ENCODE measurements at places on chromosomes 11 and 22.

DNA sequence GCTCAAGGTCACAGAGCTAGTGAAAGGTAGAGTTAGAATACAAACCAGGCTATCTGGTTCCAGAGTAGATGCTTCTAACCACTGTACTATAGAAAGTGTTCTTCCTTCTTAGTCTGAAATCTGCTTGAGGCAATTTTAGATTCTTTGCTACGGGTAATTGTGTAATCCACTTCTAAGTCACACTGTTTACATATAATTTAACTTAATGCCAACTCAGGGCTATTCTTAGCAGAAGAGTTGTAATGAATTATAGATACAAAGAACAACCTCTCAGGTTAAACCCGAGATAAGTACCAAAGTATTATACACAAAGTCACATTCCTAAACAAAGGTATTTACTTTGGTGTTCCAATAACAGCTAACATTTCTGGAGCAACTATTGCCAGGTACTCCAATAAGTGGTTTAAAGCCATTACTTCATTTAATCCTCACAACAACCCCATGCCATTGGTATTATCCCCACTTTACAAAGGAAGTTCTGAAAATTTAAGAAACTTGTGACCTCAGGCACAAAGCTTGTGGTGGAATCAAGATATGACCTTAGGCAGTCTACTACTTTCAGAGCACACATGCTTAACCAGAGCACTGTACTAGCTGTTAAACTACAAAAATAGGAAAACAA lies 31.1 kb upstream of the DDI1 start:
- no peak for DNase-seq

DNA sequence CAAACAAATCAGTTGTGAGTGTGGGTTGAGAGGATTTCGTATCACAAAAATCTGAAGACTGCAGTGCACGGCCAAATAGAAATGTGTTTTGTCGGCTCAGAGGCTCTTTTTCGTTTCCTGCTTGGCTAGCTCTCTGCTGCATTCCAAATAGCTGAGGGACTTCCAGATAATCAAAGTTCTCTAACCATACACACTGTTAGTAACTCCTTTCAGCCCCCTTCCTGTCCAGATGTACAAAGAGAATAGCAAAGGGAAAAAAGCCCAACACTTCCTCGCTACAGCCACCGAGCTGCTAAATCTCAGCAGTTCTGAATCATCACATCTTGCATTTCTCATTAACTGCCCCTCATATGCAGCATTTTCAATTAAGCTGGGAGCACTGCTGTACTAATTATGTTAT lies 203.1 kb downstream of the TENM4 start:
- DNase-seq: no peak

DNA sequence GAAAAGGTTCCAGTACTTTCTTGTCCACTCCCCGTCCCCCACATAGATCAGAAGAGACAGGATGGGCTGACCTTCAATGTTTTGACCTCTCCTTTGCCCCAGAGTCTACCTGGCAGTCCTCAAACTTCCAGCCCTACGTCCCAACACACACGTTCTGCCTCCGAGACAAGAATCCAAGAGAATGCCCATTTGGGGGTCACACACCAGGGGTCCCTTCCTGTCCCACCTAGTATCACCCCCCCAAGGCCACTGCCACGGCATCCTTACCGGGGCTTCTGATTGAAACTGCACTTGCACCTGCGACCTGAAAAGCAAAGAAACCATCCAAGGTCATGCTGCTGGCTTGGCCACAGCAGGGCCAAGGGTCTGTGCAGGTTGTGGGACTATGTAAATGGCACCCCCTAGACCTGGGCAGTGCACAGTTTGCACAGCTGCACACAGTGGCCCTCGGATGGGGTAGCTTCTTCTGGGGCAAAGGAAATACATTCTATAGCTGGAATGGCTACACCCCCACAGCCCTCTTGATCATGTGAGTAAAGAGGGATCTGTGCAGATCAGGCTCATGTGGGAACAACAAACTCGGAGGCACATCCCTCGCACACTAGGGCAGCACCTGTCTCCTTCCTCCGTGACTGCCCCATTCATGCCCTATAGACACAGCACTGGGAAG lies 16.5 kb upstream of the FXYD2 start:
- DNase-seq: no peak

- no peak for DNase-seq
These were observed 247.3 kb upstream of the BLID start for GRCh38 chr11:122363296-122363695.

DNA sequence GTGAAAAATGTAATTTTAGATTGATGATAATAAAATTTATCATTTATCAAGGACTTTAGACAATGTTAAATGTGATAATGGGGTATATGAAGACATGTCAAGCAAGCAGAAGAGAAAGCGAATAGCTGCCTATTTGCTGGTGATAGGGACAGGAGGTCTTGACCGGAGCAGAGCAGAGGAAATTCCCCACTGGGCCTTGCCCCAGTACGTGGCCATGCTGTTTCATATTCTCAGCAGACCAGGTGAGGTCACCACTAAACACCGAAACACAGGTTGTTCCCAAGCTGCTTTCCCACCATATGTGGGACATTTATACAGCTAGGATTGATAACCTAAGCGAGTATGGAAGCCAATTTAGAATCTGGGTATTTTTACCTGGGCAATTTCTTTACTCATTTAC lies 1629.6 kb downstream of the FAM181B start:
- DNase-seq: no peak

DNA sequence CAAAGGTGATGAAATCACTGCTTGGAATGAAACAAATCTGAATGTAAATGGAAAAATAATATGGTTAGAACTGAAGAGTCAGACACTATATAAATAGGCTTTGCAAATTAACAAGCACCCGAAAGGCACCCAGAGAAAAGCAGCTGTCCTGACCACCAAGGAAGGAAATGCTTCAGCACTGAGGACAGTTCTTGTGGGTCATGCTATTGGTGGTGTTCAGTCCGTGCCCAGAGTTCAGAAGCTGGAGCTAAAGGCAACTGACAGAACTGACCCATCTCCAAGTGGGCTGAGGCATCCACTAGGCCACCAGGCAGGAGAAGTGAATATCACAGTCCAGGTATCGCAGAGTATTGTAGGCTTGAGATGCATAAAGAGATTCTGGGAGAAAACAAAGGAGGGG lies 208.9 kb downstream of the OPCML start:
- no peak for DNase-seq

DNA sequence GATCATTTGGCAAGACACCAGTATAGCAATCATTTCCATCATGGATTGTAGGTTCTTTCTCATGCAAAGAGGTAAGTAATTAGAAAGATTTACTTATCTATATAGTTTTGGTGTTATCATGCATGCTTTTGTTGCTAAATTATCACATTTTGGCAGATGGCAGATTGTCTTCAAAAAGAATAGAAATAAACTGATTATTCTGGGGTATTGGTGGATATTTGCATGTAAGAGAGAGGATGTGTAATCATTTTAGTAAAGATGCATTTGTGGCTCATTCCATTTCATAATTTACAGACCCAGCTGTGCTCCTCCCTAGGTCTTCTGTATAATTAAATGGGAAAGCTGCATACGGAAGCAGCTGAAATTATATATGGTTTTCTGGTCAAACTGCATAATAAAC lies 875.7 kb upstream of the ANO3 start:
- no peak for DNase-seq

- DNase-seq: no peak
These were observed 1403.0 kb downstream of the BRD1 start for GRCh38 chr22:48424661-48425060.

GRCh38 chr11:64869571-64870175 lies 8.7 kb downstream of the EHD1 start:
- no peak for DNase-seq

GRCh38 chr22:25213221-25213620 lies 6.2 kb upstream of the CRYBB2 start:
- no peak for DNase-seq

DNA sequence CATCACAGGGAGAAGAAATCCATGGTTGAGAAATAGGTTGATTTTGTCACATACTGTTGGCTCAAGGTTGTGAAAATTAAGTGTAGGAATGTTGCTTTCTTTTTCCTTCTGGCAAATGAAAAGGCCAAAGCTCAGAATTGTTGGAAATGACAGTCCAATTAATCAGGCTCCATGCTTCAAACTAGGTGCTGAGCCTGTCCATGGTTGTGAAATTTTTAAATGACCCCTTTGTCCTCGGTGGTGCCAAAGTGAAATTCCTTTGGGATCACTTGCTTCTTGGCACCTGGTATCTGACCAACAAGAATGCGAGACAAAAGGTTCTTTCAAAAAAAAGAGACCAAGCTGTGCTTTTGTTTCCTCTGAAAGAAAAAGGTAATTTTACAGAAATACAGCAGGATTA lies 451.9 kb downstream of the ETS1 start:
- DNase-seq: no peak

- no peak for DNase-seq
These were observed 54.7 kb downstream of the MICAL3 start for GRCh38 chr22:17969701-17970113.

DNA sequence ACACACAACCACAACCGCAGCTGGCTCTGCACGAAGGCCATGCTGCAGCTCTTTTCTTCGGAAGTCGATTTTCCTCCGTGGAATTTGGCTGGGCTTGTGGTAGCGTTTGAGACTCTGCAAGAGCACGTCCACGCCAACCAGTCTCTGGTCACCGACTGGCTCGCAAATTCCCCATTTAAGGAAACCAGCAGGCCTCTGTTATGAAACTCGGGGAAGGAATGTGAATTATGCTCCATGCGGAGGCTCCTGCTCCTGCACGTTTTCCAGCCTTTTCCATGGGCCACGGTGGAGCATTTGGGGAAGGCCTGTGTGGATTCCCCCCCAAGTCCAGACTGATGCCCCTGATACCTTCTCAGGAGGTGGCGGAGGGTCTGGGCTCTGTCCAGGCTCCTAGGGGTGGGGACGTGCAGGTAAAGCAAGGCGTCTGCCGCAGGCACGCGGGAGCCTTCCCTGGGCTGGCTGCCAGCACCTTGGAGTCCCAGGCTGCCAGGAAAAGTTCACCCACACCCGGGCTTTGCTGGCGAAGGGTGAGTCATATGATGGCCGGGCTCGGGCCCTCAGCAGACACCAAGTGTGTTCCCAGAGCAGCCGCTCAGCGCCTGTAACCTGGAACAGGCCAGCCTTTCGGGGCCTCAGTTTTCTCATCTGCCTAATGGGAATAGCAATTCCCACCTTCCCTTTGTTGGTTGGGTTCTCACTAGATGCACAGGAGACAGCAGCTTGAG lies 41.9 kb downstream of the LRP5 start:
- DNase-seq: no peak

DNA sequence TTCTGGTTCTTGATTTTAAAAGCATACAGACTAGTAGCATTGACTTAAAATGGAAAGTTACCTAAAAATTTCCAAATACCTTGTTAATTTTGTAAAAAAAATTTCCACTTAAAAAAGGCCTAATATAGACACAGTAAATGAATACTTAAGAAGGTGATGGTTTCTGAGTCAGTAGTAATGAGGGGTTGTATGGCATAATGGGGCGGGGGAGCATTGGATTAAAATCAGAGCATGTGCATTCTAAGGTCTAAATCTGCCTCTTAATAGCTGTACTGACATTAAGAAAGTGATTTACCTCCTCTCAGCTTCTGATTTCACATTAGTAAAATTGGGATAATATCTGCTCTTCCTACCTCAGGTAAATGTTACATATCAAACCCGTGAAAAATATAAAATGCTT lies 446.5 kb downstream of the AASDHPPT start:
- DNase-seq: no peak

GRCh38 chr11:105183426-105183825 lies 43.9 kb upstream of the CARD18 start:
- no peak for DNase-seq

- no peak for DNase-seq
These were observed 12.6 kb downstream of the JAML start for GRCh38 chr11:118212131-118212725.

GRCh38 chr11:44208976-44209603 lies 100.8 kb downstream of the ALX4 start:
- DNase-seq: no peak

GRCh38 chr11:1194977-1195681 lies 27.7 kb upstream of the MUC5B start:
- no peak for DNase-seq

GRCh38 chr11:117083011-117083935 lies 15.0 kb downstream of the SIK3 start:
- no peak for DNase-seq

- no peak for DNase-seq
These were observed 22.6 kb upstream of the NCR3LG1 start for GRCh38 chr11:17328871-17329494.

DNA sequence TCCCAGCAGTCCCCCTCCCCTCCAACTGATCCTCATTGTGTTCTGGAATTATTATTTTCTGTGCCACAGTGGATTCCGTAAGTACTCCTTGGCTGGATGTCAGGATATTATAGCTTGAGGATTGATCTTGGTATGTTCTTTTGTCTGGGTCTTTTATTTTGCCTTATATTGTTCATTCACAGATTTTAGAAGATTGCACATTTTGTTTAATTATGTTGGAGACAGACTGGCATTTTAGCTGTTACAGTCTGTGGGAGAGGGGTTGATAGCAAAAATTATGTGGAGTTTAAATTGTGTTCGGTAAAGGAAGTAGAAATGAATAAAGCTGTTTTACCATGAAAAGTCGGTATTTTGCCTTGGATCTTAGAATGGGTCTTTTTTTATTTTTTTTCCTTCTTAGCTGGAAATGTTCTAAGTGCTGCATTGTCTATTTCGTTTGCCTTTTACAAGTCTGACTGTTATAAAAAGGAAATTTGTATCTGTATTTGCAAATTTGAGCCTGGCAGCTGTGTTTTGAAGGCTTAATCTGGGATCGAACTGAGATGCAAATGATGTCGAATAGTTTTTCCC lies 141.9 kb upstream of the TTC12 start:
- no peak for DNase-seq

DNA sequence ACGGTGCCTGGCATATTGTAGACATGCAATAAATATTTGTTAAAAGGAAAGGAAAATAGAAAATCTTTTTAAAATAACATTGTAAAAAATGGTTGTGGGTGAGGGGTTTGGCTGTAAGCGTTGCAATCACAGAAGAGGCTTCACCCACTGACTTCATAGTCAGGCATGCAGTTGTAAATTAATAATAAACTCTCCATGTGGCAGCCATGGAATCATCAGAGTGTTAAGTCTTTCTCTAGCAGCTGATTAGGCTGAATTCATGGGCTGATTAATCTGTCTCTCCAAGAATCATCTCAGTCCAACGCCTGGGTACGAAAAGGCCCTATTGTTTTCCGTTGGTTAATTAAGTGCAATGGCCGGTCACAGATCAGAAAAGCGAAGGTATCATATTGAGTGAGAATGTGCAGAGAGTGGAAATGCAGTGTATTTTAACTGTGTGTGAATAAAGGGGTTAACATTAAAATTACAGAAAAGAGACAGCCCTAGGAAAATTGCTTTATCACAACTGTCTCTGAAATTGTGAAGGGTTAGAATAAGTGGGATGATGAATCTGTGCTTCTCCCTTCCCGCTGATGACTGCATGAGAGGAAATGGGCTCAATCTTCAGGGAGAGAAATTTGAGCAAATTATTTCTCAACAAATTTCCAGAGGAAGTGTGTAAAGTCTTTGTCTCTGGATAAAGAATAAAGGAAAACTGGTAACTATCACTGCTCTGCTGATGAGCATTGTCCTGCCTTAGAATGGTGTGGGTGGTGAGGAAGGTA lies 269.0 kb downstream of the FAM76B start:
- no peak for DNase-seq

- no peak for DNase-seq
These were observed 1.7 kb downstream of the RPS19BP1 start for GRCh38 chr22:39530692-39531331.
